ENCODE measurements at places on chromosomes 7 and 10.

DNA sequence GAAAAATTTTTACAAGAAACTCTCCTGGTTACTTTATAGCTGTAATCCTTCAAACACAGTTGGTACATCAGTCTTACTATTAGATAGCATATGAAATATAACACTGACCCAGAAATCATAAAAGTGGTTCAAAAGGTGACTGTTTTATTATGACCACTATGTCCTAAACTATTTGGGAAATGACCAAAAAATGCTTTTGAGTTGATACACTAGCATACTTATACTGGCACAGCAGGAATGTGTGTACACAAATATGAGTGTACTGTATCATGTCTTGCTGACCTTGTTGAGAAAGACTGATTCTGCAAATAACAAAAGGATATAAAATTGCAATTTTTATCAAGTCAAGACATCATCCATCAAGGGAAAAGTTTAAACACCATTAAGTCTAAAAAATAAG, 24.3 kb downstream of the CSTF2T start:
- no peak for DNase-seq

- DNase-seq = no peak
Observed at GRCh38 chr7:69311489-69311888, 286.8 kb upstream of the AUTS2 start.

DNA sequence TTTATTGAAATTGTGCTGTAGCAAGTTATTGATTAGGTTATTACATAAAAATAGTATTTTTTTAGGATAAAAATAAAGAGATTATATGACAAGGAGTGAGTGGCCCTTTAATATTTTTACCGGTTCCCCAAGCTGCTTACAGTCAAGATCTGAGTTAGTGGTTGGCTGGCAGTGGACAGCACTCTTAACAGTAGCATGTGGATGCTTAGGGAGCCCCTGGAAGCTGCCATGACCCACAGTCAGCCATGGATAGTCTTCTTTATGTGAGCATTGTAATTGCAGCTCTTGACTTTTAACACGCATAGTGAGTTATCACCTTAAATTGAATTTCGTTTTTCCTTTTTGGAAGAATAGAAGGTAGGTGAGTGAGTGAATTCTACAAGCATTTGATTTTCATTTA, 22.1 kb downstream of the RAB18 start:
- DNase-seq = peak; percentile 1

- no peak for DNase-seq
Observed at GRCh38 chr7:115178835-115179234, 256.9 kb downstream of the MDFIC start.

- DNase-seq = no peak
Observed at GRCh38 chr7:120033114-120033513, 239.9 kb upstream of the KCND2 start.

DNA sequence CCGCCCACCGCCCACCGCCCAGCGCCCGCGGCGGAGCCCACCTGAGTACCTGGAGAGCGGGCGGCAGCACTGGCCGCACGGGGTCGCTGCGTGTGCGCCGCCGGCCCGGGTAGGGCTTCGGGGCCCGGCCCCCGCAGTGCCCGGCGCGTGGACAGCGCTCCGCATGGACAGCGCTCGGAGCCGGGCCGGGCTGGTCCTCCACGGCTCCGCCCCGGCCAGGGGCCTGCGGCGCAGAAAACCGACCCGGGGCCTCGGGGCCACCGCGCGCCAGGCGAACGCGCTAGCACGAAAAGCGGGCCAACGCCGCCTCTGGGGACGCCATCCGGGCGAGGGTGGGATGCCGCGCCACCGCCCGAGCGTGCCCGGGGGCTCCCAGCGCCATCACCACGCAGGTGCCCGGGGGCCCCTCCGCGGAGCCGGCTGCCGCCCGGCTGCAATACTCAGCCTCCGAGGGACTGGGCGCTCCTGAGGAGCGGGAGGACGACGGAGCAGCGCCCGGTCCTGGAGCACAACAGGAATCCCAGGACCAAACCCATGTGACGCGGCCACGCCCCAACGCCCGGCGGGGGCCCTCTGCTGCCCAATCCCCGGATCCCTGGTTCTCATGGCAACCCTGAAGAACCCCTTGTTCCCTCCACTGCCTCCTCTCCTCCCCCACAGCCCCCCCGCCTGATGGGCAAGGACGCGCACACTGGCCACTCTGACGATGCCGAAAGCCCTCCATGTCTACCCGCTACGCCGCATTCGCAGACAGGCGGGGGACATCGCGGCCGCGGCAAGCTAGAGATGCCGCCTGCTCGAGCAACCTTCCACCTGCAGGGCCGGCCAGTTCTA, at the start of gene GRB10:
GRB10 (minus strand) TSS at position 522 of the 834 bp plus-strand sequence. CDS start 50,574 bp downstream, outside the sequence.
- peak; percentile 39 for DNase-seq

DNA sequence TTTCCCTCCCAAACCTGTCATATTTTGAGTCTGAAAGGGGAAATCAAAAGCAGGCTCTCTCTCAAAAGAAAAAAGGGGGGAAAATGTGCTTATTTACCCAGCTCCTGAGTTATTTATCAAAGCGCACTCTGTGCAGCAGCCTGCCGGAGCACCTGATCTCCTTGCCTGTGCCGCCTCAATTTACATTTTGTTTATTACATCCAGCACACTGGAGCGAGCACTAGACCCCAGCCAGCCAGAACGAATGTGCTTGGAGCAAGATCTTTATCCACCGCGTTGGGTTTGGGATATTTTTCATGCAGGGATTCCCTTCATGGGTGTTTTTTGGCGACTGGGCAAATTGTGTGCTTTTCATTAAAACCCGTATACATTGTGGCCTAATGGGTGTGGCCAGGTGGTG, 161.9 kb upstream of the INSYN2A start:
- peak; percentile 41 for DNase-seq

GRCh38 chr10:26357203-26357602, 80.9 kb upstream of the APBB1IP start:
- no peak for DNase-seq

DNA sequence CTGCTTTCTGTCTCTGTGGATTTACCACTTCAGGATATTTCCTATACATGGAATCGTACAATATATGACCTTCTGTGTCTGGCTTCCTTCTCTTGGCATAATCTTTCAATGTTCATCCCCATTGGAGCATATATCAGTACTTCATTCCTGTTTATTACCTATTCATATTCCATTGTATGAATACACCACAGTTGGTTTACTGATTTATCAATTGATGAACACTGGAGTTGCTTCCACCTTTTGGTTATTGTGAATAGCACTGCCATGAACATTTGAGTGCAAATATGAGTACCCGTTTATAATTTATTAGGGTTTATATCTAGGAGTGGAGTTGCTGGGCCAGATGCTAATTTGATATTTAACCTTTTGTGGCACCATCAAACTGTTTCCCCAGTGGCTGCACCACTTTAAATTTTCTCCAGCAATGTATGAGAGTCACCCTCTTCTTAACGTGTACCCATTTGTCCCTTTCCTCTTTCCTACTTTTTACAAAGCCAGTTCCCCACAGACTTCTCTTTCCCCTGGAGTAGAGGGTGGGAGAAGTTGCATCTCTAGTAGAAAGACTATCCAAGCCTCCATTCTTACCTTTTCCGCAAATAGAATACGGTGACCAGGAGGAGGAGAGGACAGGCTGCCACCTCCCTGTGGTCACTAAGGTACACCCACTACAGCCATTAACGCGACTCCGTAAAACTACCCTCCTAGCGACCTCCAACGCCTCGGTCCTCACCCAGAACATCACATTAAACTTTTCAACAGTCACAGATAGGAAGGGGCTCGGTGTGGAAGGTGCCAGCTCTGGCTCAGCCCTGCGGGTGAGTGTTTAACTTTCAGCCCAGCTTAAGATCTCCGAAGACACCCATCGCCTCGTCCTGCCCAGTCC, 25.6 kb downstream of the SCD start:
- DNase-seq = no peak

GRCh38 chr10:19421674-19422073, 373.1 kb downstream of the MALRD1 start:
- no peak for DNase-seq

DNA sequence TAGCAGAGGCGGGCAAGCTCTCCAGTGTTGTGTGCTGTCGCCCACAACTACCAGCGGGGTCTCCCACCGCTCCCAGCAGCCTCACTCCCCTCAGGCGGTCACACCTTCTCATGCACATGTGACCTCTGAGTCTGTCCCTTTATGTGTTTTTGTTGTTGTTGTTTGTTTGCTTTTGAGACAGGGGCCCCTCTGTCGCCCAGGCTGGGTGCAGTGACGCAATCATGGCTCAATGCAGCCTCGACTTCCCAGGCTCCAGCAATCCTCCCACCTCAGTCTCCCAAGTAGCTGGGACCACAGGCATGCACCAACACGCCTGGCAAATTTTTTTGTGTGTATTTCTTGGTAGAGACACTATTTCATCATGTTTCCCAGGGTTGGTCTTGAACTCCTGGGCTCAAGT, 1.5 kb downstream of the CPSF4 start:
- no peak for DNase-seq

DNA sequence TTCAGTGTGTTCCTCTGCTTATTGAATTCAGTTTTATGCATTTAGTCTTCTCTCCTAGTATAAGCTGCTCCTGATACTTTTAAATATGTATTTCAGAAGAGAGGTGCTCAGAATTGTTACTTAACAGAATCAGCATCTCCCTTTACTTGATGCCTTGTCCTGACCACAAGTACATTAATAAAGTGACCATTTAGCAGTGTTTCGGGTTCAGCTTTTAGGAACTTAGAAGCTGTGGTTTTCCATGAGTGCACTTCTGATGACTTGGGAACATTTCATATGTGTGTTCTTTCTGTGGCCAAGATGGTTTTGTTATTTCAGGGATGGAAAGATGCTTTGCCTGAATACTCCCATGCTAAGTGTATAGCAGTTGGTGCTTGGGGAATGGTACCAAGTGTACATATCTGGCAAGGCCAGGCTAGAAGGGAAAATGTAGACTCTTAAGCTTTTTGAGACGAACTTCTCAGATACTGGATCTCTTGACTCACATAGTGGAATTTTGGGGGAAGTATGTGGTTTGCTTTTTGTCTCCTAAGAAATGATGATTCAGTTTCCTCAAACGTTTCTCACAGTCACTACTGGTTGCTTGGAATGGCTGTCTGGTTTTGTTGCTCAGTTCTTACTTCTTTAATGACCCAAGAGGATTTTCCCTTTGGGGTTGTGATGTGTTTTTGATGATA, 17.2 kb downstream of the SGPL1 start:
- no peak for DNase-seq

DNA sequence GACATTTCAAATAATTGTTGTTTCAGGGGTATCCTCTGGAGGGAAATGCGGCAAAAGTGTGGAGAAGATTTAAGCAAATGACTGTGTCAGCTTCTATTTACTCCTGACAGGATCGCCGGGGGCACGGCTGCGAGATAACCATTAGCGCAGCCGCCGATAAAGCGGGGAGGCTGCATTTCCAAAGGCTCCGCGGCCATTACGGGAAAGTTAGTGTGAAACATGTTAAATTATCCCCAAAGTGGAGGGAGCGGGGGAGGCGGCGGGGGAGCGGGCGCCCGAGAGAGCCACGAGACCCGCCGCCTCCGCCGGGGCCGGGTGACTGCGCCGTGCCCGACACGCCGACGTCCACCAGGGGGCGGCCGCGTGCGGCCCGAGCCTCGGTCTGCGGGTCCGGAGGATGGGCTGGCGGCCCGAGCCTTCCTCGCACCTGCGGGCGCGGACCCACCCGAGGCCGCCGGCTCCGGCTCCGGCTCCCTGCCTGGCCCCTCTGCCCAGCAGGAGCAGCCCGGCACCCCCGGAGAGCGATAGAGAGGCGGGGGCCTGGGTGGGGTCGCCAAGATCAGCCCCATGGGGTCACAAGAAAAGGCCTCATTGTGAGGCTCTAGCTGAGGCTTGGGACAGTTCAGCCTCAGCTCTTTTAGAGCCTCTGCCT, 74.4 kb upstream of the PAX2 start:
- DNase-seq = no peak

- DNase-seq = no peak
Observed at GRCh38 chr10:58638388-58638787, 125.7 kb downstream of the BICC1 start.

DNA sequence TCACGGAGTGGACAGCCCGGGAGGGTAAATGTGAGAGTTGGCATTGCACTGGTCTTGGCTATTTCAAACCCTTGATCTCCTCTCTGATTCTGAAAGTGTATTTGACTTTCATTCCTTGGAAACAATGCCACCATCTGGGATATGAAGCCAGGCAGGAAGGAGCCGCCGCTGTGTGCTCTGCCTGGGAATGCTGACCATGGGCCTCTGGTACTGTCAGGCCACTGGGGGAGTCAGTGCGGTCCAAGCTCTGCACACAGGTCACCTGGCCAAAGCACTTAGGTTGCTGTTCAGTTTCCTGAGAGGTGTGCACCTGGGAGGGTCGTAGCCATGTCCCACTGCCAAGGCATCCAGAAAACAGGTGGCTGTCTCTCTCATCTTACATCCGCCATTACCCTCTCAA, 68.5 kb upstream of the SHH start:
- DNase-seq = no peak
